ENCODE measurements at places on chromosomes 11 and 22.

DNA sequence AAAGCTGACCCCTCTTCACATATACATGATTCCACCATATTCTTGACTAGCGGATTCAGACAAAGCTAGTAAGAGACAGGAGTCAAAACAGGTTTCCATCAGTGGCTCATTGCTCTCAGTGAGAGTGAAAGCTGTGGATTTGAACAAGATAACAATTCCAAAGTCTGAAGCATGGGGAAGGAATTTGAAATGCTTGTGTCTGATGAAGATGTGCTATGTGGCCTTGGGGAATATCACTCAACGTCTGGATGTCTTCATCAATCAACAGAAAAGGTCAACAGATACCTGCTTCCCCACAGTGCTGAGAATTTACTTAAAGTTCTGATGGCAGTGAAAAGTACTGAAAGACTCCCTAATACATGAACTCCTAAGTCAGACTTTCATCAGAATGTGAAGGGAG is 46.9 kb upstream of the SESN3 start:
- DNase-seq = no peak

- DNase-seq = no peak
These were observed 305.0 kb downstream of the TBC1D22A start for GRCh38 chr22:47067321-47067890.

GRCh38 chr11:34149274-34149673 is 43.8 kb downstream of the NAT10 start:
- DNase-seq = no peak

- DNase-seq = no peak
These were observed 61.5 kb downstream of the BTG4 start for GRCh38 chr11:111450480-111451320.

GRCh38 chr22:21818487-21819182 is 48.8 kb downstream of the MAPK1 start:
- DNase-seq = no peak

GRCh38 chr11:131880976-131881375 is 510.6 kb downstream of the NTM start:
- no peak for DNase-seq

GRCh38 chr11:1618231-1618630 is 3.7 kb downstream of the KRTAP5-4 start:
- no peak for DNase-seq

DNA sequence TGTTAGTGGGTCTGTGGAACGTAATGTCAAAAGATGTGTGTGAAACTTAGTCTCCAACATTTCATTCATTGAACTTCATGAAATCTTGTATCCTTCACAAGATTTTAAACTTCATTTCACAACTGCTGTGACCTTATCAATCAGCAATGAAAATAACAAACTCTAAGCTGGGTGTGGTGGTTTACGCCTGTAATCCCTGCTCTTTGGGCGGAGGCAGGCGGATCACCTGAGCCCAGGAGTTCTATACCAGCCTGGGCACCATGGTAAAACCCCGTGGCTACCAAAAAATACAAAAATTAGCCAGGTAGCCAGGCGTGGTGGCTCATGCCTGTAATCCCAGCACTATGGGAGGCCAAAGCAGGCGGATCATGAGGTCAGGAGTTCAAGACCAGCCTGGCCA is 5.1 kb downstream of the CHKA start:
- no peak for DNase-seq

DNA sequence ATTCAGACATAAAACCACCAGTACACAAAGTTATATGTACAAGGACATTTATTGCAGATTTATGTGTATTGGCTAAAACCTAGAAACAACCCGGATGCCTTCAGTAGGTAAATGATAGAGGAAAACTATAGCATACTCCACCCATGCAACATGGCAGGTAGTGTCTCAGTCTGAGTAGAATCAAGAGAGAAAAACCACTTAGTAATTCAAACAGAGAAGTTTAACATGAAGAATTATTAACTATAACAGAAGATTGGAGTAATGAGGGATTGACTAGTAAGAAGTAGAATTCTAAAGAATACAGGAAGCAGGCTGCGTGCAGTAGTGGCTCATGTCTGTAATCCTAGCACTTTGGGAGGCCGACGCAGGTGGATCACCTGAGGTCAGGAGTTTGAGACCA is 16.2 kb upstream of the SPTY2D1 start:
- no peak for DNase-seq

DNA sequence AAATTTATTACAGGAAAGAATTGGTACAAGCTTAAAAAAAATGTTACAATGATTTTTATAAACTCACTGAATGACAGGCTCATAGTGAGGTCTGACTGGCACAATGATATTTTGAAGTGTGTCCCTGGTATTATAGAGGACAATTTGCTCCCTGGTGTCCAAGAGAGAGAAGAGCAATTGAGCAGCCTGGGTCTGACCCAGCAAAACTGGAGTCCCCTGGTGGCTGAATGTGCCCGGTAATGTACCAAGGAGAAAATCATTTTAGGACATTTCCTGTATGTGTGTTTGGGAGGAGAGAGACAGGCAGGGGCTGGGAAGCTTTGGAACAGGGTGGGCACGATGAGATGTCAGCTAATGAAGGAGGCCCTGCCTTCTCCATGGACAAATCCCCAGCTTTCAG is 125.3 kb downstream of the APOL5 start:
- no peak for DNase-seq

DNA sequence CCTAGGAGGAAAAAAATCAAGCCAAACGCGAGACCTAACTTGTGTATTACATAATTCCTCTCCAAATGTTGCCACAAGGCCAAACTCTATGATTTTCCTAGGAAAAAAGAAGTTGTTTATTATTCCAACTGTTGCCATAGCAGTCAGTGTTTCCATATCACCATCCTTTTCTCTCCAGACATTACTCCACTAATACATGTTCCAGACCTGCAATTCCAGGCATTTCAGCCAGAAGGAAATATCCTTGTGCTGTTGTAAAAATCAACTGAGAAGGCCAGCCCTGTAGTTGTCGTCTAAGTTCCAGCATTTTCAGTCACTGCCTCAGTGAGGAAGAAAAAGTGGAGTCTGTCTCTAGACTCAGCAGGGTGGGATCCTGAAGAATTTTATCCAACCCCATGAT is 33.1 kb upstream of the PAMR1 start:
- no peak for DNase-seq

- no peak for DNase-seq
These were observed 2.3 kb downstream of the TMEM86A start for GRCh38 chr11:18700872-18701271.

DNA sequence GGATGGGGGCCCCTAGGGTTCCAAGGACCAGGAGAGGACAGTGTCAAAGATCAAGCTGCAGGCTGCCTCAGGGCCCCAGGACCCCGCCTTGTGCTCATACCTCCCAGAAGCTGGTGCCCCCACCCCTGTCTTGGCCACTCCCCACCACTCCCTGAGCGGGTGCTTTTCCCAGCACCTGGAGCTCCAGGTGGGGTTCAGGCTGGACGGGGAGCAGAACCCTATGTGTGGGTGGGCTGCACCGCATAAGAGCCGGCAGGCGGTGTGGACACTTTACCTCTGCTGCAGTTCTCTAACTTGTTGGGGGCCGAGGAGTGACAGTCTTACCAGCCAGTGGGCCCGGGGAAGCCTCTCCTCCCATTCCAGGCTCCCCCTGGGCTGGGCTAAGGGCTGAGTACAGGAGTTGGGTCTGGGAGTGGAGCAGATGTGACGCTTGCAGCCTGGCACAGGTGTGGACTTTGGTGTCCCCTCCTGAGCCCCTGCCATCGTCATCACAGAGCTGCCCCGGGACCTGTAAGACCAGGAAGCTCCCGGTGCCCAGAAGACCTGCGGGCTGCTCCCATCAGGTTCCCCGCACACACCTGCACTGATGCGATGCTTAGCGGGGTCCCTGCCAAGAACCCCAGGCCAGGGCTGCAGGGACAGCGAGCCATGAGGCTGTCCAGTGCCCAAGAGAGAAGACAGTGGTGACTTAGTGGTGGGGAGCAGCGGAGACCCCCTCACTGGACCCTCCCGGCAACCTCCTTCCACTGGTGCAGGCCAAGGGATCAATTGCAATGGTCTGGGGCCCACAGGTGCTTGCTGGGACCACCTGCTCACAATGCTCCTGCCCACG is 674.5 kb downstream of the BRD1 start:
- DNase-seq = no peak

DNA sequence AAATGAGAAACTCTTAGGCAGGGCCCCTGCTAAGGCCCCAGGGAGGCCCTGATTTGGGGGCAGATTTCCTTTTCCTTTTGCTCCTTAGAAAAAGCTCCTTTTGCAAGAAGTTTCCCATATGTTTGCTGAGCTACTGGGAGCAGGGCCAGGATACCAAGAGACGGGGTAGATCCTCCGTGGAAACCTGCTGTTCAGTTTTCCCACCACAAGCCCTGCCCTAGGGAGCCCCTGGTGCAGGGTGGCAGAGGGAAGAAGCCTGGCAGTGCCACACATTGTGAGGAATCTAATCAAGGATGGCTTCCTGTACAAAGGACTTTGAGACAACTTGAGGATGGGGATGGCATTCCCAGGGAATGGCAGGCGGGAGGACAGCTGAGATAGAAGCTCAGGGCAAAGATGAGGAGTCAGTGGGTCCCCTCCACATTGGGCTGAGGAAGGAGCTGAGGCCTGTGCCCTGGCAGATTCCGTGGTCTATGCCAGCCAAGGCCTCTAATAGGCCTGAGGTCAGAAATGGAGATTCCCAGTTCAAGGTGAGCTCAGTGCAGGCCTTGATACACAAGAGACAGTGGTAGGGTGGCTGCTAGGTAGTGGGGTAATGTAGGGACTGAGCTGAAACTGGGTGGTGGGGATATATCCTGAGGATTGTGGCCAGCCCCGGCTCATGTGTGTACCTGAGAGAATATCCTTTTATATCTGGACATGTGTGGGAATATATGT is 15.0 kb downstream of the TUB start:
- no peak for DNase-seq

DNA sequence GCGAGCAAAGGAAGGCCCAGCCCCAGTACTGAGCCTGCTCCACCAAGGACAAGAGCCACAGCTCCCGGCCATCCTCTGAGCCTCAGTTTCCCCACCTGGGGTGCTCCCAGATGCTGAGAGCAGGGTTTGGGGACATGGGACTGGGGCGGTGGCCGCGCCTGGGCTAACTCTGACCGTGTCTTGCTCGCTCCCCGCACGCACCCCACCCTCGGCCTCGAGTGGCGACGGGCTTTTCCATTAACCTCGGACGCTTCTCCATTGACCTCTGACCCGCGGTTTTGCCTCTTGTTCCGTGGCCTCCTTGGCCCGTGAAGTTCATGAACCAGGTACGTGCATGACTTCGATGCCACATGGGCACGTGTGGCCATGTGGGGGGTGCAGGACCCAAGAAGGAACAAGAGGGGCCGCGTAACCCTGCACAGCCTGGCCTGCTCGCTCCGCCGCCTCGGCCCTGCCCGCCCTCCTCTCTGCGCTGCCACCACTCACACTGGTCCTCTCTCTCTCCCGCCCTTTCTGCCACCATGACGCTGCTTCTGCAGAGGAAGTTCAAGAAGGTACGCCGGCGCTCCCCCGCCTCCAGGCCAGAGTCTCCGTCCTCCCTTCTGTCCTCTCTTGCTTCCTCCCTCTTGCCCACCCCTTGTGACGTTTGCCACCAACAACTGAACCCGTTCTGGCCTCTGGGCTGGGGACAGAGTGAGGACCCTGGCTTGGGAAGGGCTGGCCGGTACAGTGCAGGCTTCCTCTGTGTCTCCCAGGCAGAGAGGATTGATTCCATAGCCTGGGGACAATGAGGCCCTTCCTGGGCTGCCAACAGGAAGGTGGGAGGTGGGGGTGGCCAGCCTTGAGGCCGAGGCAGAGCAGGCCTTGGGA is 6.9 kb downstream of the TNNT3 start:
- DNase-seq = no peak

GRCh38 chr22:44970291-44970690 is 39.5 kb downstream of the PHF21B start:
- no peak for DNase-seq

GRCh38 chr11:6626971-6627761 is 7.9 kb upstream of the TPP1 start:
- no peak for DNase-seq

All from activated CD4-positive, alpha-beta T cell treated with anti-CD3 and anti-CD28 coated beads, Interleukin-2, amount 10 ng/mL, durations not matched to agents 24 days and 14 days (primary cell).